ENCODE measurements at places on chromosomes 1 and 21. TPM values are rescaled to one million over a fixed set of nuclear protein-coding genes. Genes with fewer than 3 reads are reported as not detected.

KLF17 gene
- not detected for total RNA-seq

IPO13 gene
- 25.8 TPM for total RNA-seq

KRTAP13-2 gene
- not detected for total RNA-seq

- no peak for DNase-seq
- H3K27ac ChIP-seq: no peak overlapping the region
- no peaks in the 10 kb centered on the region for H3K27me3 ChIP-seq
- H3K4me1 ChIP-seq: no peaks in the 10 kb centered on the region
- no peak overlapping the region for H3K4me3 ChIP-seq
Measured at GRCh38 chr1:162485236-162485635, 12.4 kb upstream of the UHMK1 start.

- H3K4me3 ChIP-seq: no peak overlapping the region
- no peaks in the 10 kb centered on the region for H3K4me1 ChIP-seq
- no peaks in the 10 kb centered on the region for H3K36me3 ChIP-seq
- no peak for DNase-seq
- H3K27me3 ChIP-seq: no peaks in the 10 kb centered on the region
- H3K27ac ChIP-seq: no peak overlapping the region
Measured at GRCh38 chr1:55399346-55399745, 184.2 kb upstream of the USP24 start.

GRCh38 chr1:68178821-68179490 is 53.4 kb downstream of the WLS start:
- DNase-seq: no peak
- no peak overlapping the region for H3K4me3 ChIP-seq
- H3K4me1 ChIP-seq: peaks cover 27% of the 10 kb centered on the region
